Glomerular endothelial cell (primary cell): ENCODE measurements at places on chromosomes 4 and X.

DNA sequence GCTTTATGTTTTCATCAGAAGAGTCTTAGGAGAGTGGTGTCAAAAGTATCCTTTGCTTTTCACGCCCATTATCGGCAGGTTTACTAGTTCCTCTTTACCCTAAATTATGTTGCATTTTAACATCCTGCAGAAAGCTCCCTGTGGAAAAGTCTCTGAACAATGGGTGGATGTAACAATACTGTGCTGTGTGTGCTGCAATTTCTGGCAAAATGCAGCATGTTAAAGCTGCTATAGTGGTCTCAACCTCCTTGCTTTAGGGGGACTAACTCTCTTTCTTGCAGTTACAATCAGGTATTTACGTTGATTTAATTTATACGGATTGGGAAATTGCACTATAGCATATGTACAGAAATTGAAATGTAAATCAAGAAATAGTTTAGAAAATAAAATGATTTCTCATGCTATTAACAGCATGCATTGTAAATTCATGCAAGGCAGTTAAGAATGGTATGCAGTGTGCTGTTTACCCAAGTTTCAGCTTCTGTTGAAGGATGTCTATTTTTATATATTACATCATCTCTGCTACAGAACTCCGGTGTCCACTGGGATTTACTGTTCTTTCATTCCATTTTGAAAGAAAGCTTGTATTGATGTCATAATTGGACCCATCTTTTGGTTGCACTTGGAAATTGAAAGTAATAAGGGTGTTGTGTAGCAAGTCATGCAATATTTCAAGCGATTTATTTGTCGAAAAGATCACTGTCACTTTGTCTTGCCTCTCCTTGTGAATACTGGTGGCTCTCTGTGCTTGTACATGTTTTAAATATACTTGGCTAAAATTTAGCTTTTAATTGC lies 145.7 kb downstream of the RAPGEF2 start:
- no peak for DNase-seq

DNA sequence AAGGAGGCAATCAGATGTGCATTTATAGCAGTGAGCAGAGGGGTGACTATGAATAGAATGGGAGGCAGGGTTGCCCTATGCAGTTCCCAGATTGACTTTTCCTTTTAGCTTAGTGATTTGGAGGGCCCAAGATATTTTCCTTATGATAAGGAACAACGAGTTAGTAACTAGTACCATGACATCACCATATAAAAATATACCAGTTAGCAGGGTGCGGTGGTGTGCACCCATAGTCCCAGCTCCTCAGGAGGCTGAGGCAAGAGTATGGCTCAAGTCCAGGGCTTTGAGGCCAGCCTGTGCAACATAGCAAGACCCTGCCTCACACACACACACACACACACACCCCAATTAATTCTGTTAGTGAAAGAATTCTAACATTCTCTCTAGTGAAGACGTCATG lies 53.0 kb downstream of the IL13RA2 start:
- no peak for DNase-seq

DNA sequence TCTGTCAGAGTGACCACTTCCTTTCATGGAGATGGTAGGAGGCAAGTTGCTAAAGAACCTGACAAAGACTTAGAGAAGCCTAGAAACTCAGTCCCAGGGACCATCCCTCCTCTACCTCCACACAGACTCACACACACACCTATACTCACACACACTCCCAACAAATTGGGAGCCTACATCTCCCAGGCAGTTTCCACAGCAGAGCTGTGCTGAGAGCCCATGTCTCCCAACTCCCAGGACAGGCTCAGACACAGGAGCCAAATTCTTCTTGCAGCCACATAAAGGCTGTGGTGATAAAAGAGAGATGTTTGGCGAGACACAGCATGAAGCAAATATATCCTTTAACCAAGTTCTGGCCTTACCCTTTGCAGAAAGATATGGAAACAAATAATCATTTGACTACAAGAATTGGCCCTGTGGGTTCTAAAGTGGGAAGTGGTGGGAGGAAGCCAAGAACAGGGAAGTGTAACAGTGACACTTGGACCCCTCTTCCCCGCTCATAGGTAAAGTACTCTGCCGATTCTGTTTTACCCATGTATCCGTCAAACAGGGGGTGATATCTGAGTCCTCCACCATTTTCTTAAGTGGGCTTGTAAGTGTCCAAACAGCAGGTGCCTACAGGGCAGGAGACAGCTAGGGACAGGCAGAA lies 11.0 kb upstream of the IDS start:
- DNase-seq, result no peak

GRCh38 chr4:1169171-1169671 lies 3.2 kb downstream of the SPON2 start:
- DNase-seq, result no peak

- no peak for DNase-seq
Measured at GRCh38 chrX:153910446-153910845, 6.0 kb downstream of the AVPR2 start.

DNA sequence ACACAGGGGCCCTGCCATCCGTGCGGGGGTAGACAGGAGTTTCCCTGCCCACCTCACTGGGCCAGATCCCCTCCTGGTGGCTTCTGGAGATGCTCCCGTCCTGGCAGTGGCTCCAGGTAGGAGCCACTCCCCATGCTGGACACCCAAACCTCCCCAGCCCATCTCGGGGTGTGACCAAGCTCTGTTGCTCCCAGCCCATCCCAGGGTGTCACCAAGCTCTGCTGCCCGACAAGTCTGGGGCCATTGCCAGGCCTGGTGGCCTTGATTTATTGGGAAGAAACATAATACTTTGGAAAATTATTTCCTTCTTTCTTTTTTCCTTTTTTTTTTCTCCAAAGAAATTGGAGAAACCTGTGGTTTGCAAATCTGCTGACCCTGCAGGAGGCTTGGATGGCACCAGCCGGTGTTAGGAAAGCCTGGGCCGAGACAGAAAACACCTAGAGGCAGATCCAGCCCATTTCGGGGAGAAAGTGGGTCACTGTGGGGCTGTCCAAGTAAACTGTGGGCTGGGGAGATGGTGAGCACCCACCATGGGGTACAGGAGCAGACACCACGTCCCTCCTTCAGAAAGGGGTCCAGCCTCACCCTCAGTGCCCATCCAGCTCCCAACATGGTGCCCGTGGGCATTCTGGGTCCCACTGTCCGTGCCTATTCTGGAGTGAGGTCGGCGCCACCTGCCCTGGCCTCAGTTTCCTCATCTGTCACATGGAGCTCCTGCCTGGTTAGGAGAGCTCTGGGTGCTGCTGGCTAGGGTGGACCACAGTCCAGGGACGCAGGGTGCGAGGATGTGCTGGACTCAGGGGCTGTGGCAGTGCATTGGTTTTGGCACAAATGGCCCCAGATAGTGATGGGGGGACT lies 59.4 kb upstream of the ADRA2C start:
- DNase-seq, result no peak

GRCh38 chr4:19455196-19455595 lies 796.5 kb upstream of the SLIT2 start:
- DNase-seq, result no peak

GRCh38 chr4:65358914-65359313 lies 311.4 kb downstream of the EPHA5 start:
- DNase-seq, result no peak

DNA sequence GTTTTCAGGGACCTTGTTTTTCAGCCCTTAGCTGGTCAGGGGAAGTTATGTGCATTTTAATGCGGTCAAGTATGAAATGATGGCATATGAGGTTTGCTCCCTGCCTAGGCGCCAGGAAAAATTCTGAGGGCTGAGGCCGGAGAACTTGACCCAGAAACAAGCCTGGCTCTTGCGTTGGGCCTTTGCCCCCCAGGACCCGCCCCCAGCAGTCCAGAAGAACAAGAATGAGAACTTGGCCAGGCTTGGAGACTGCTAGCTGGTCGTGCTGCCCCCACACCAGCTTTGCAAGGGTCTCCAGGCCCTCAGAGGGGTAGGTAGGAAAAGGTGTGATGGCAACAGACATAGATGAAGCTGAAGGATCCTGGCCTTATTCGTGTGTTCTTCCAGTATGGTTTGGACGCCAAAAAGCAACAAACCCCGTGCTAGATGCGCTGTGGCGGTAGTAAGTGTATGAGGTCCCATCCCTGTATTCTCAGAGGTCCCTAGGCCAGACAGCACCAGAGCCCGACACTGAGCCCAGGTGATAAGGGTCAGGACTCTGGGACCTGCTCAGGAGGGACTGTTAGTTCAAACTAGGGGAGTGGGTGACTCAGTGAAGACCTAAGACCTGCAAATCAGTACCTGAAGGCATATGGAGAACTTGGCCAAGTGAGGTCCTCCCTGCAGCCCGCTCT lies 10.5 kb downstream of the NKX3-2 start:
- no peak for DNase-seq

GRCh38 chr4:154004016-154004415 lies 215.1 kb upstream of the SFRP2 start:
- DNase-seq, result no peak

DNA sequence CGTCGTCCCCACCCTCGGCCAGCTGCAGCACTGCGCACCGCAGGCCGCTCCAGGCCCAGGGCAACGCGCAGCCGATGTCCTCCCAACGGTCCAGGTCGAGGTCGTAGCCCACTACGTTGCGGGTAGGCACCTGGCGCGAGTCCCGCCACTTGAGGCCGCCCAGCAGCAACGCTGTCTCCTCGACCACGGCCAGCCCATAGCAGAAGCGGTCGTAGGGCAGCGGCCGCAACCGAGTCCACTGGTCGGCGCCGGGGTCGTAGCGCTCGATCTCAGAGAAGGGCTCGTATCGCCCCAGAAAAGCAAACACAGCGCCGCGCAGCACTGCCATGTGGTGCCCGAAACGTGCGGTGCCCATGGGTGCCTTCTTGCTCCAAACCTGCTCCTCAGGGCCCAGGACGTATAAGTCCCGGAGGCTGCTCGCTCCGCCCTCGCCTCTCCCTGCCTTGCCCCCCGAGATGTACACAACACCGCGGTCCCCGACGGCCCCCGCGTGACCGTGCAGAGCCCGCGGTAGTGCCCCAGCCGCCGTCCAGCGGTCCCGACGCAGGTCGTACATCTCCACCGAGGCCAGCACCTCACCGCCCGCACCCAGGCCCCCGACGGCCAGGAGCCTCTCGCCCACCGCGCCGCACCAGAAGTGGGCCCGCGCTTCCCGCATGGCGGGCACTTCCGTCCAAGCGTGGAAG lies 2.1 kb downstream of the KLHL34 start:
- DNase-seq, result no peak

GRCh38 chr4:15756361-15756861 lies 21.7 kb upstream of the CD38 start:
- DNase-seq, result no peak

GRCh38 chr4:7134737-7135388 lies 57.5 kb upstream of the SORCS2 start:
- DNase-seq, result no peak

- no peak for DNase-seq
Measured at GRCh38 chr4:145406970-145407369, 74.7 kb upstream of the SMAD1 start.

- DNase-seq, result no peak
Measured at GRCh38 chrX:14290335-14290734, 239.0 kb upstream of the GLRA2 start.

GRCh38 chrX:49919617-49920016 lies 2.8 kb upstream of the CLCN5 start:
- no peak for DNase-seq

- no peak for DNase-seq
Measured at GRCh38 chr4:122992057-122992456, 69.7 kb upstream of the NUDT6 start.

GRCh38 chr4:76298227-76298626 lies 8.3 kb upstream of the STBD1 start:
- no peak for DNase-seq

- DNase-seq, result no peak
Measured at GRCh38 chr4:172708184-172708583, 460.4 kb upstream of the GALNT7 start.

DNA sequence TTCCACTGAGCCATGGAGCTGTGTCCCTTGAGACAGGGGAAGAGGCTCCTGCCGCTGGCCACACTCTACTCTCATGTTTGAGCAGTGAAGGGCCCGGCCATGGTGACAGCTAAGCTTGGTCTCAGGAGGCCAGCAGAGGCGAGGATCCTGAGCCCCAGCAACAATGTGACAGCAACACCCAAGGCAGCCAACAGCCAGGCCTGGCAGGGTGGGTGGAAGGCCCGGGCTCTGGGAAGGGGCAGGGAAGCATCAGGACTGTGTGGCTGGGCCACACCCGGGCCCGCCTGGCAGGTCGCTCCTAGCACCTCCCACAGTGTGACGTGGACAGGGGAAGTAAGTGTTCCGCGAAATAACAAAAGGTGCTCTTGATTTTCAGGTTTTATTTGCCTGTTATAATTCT lies 24.8 kb downstream of the L1CAM start:
- DNase-seq, result no peak

DNA sequence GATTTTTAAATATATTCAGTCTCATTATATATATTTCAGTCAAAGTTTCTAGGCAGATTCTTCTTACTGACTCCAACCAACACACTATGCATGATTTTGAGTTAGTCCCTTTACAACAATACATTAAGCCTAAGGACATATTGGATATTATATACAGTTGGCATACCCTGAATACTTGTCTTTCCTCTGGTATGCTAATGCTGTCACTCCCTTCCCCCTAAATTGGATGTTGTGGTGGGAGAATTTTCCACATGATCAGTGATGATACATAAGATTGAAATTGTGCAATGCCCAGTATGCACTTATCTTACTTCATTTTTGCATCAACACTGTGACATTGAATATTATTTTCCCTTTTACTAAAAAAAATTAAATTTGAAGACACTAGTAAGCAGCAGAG lies 935.2 kb downstream of the PCDH7 start:
- no peak for DNase-seq

DNA sequence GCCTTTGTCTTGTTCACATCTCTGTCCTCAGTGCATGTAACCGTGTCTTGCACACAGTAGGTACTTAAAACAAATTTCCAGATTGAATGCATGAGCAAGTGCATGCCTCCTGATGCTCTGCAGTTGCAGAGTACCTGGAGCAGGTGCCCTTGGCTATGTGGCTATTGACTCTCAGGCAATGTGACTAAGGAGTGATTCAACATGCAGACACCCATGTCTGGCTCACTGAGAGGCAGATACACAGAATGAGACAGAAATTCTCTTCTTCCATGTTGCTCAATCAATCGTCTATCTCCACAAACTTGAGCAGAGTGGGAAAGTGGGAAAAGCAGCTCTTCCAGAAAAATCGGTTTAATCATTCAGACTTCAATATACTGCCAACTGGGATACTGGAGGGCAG lies 111.0 kb downstream of the CHRDL1 start:
- DNase-seq, result no peak

DNA sequence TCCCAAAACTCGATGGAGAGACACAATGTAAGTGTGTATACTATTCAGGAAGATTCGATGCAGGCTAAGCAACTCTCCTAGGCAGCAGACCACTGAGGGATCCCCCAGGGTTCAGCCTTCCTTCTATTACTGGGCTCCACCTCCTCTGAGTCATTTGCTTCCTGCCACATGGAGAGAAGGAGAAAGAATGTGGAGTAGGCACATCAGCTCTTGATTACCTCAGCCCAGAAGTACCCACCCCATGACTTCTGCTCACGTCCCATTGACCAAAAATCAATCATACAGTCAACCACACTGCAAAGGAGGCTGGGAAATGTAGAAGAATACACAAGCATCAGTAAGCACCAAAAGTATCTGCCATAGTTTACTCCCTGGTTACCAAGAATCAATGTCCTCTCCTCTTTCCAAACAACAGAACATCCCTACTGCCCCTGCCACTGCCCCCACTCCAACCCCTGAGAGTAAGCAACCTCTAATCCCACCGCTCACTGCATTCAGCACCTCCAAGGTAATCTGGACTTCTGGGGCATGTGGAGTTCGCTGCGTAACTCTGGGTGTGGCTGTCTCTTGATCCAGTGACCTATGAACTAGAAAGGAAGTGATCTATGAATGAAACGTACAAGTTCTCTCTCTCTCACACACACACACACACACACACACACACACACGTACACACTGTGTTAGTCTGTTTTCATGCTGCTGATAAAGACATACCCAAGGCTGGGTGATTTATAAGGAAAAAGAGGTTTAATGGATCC lies 91.2 kb upstream of the C1QTNF7 start:
- DNase-seq, result no peak
